ENCODE measurements at places on chromosomes 5 and 9. TPM values are rescaled to one million over a fixed set of nuclear protein-coding genes. Genes with fewer than 3 reads are reported as not detected.

- DNase-seq: no peak
Observed at GRCh38 chr5:141995656-141996055, 17.2 kb downstream of the GNPDA1 start.

DNA sequence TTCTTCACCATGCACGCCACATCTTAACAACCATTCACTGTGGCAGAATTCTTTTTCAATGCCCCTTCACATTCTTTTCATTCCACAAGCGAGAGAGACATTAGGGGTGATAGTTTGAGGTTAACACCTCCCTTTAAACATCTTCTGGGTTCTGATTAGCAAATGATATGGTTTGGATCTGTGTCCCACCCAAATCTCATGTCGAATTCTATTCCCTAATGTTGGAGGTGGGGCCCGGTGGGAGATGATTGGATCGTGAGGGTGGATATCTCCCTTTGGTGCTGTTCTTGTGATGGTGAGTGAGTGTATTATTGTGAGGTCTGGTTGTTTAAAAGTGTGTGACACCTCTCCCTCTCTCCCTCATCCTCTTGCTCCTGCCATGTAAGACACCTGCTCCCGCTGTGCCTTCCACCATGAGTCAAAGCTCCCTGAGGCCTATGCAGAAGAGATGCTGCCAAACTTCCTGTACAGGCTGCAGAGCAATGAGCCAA is 46.1 kb upstream of the RAI14 start:
- no peak for DNase-seq

DNA sequence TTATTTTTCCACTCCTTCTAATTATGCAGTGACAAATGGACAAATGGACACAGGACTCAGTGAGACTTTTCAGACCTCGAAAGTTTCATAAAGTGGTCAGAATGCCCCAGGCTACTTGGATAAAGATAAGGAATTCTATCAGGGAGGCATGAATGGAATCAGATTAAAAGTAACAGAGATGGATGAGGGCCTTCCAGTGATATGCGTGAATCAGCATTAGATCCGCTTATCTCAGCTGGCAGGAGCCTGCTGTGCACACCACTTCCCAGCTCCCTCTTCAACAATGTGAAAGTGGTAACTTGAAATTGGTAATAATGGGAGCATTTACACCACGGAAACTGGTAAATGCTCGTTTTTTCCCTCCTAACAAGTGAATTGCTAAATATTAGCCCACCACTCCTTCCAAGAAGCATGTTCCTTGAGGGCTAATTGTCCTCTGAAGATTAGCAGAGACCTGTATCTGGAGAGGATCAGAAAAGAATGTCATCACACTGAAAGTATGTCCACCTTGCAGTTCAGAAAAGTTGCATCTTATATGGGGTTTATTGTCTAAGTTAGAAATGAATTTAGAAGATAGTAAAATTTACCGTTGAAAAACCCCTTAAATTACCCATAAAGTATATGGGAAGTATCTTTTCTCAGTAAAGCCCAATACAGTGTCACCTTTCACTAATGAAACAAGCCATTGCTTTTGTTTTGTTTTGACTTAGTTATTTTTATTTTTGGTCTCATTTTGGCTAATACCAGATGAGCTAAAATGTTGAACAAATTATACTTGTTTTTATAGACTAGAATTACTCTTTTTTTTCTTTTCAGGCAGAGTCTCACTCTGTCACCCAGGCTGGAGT is 125.3 kb downstream of the DPYSL3 start:
- no peak for DNase-seq

GRCh38 chr5:91072881-91073280 is 310.2 kb downstream of the ARRDC3 start:
- DNase-seq: no peak

GRCh38 chr9:93431539-93432105 is 19.9 kb upstream of the FAM120A start:
- DNase-seq: no peak

GRCh38 chr5:5497152-5497788 is 74.8 kb downstream of the ICE1 start:
- DNase-seq: peak; percentile 65

GRCh38 chr5:151719228-151720000 is 32.7 kb upstream of the SPARC start:
- no peak for DNase-seq

DNA sequence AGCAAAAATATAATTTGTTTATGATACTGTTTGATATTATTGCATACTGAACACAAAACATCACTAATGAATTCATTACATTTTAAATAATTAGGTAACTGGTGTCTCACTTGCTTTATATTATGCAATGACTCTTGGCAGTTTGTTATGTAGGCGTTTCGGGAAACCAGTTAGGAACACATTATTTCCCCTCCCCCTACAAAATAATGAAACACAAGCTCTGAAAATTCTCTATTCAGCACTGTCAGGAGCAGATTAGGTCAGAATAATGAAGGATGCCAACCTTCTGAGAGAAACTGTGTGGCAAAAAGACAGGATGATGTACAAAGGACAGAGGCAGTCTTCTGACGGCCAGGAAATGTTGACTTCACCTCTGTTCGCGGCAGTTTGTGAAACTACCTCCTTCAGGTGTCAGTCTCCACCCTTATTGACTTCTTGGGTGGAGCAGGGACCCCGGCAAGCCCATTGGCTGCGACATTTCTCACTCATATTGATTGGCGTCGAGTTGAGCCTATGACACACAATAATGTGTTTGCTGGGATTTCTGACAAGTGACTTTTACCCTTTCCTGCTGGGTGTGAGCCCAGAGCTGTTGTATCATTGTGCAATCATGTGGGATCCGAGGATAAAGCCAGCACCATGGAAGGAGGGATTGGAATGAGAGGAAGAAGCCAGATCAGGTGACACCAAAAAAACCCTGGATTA is 33.9 kb downstream of the SH3PXD2B start:
- DNase-seq: peak; percentile 33

DNA sequence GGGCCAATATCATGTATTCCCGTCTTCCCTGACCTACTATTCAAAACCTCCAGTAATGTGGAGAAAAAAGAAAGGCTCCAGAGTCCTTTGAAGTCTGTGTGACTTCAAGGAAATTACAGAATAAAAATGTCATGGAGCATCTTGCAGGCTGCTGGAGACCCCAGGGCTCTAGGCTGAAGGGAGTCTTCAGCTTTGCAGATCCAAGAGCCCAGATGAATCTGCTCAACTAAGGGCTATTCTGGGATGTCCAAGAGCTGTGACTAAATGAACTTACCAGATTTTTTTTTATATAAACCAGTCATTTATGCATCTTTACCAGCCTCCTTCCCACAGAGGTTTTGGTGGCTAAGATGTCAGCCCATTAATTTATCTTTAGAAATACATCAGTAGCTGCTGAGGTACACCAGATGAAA is 167.3 kb downstream of the MUSK start:
- DNase-seq: no peak

- no peak for DNase-seq
Observed at GRCh38 chr5:131525805-131526204, 109.2 kb downstream of the RAPGEF6 start.

DNA sequence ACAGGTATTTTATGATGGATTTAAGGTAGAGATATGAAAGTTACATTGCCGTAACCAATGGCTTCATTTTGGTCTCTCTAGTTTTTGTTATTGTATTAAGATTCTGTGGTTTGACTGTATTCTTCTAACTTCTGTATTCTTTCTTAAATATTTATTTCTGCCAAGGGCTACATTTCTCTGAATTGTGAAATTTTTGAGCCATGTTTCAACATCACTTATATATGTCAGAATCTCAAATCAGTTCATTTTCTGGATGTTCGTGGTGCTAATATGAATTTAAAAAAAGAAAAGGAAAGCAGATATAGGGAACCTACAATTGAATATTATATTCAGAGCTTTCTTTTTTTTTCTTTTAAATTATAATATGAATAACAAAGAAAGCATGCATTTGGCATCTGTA is 142.7 kb downstream of the ANXA1 start:
- DNase-seq: no peak

- peak; percentile 51 for DNase-seq
Observed at GRCh38 chr9:93058355-93059010, at the start of gene SUSD3. TSS of gene SUSD3 (plus strand) at chr9:93058701. CDS start at chr9:93058743, 42 bp downstream.

DNA sequence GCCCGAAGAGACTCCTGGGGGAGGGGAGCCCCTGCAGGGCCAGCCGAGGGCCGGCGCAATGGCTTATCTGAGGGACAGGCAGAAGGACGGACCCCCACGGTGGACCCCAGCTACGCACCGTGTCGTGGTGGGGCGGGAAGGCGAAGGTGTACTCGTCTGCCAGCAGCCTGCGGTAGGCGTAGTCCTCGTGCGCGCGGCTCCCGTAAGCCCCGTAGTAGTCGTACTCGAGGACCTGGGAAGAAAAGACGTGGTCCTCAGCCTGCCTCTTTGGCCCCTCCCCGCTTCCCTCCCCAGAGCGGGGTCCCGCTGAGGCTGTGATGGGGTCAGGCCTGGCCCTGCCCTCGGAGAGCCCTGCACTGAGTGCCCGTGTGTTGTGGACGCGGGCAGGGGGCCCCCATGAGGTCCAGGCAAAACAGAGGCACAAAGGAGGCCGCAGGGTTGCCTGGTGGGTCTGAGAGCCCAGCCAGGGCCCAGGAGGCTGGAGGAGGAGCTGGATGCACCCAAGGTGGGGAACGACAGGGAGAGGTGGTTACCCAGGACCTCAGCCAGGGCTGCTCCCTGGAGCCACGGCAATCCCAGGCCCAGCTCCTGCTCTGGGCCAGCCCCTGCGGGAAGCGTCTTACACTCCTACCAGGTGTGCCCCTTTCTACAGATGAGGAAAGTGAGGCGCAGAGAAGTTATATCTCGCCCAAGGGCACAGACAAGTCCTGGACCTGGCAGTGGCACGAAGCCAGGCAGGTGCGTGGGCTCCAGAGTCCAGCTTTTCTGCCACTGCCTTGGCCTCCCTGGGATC is 35.2 kb downstream of the SARDH start:
- DNase-seq: no peak

- no peak for DNase-seq
Observed at GRCh38 chr9:73141282-73141681, 10.4 kb upstream of the ANXA1 start.

DNA sequence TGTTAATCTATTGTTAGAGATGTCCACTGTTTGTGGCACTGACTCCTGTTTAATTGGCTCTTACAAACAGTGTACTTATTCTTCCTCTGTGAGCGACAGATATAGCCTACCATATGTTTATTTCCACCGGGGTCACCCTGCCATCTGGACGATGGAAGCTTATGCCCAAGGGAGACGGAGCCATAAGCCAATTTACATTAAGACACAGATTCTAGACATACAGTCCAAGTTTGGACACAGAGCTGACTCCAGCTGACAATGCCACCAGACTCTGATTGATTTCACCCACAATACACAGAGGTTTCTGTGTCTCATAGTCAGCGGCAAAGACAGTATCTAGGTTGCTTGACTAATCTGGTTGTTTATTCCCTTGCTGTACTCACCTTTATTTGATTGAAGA is 198.9 kb downstream of the ENC1 start:
- DNase-seq: no peak

GRCh38 chr9:76725011-76725546 is 39.2 kb upstream of the PCA3 start:
- no peak for DNase-seq

DNA sequence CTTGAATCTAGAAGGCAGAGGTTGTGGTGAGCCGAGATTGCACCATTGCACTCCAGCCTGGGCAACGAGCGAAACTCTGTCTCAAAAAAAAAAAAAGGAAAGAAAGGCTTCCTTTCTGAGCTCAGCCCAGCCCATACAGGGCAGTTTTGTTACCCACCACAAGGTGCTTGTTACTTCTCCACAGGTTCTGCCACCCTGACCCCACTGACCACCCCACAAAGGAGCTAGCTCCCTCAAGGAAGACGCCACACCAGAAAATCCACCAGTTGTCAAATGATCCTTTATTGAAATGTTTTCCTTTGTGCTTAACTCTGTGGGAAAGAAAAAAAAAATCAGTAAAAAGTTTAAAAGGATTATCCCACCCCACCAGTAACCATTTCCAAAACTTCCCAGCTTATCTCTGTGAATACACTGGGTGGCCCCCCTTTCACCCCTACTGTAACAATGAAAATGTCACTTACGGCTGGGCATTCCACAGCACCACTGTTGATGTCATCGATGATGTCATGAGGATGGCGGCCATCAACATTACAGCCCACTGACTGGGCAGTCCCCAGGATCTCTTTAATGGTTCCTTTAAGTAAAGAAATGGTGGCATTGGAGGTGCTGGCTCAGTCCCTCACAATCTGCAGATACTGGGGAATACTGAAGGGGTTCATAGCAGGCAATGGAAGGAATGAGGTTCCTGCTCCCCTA is 3.6 kb downstream of the RPL12 start:
- DNase-seq: no peak

- DNase-seq: no peak
Observed at GRCh38 chr5:88734191-88734640, 148.8 kb downstream of the MEF2C start.

DNA sequence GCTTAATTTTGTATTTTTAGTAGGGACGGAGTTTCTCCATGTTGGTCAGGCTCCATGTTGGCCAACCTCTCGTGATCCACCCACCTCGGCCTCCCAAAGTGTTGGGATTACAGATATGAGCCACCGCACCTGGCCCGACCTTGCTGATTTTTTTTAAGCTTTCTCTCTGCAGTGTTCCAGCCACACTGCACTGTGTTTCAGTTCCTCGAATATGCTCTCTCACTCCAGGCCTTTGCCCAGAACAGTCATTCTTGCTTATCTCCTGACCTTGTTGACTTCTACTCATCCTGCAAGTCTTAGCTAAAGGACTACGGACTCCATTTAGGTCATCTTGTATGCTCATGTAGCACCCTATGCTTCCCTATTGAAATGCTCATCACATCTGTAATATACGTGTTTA is 3.3 kb downstream of the SNAPC3 start:
- no peak for DNase-seq

DNA sequence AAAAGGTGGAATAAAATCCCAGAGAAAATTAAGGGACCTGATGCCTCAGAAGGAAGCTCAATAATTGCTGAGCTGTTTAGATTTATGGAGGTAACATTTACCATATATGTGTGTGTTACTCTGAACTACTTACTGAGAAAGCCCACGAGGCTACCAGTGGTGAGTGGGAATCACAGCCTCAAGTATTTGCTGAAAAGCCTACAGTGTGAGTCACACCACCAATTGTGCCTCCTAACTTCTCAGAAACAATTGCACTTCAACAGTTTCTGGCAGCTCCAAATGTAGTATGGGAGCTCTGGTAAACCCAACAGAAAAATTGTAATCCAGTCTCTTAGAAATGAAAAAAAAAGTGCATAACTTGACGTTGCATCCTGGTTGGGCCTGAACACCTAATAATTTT is 551.6 kb downstream of the PRDM9 start:
- no peak for DNase-seq

GRCh38 chr5:108415726-108416125 is 33.8 kb upstream of the FBXL17 start:
- DNase-seq: no peak

- no peak for DNase-seq
Observed at GRCh38 chr5:96975656-96976055, 39.8 kb downstream of the LNPEP start.

GRCh38 chr9:116383936-116384335 is 230.3 kb downstream of the PAPPA start:
- no peak for DNase-seq

TYRP1 gene
- total RNA-seq: 2.4 TPM

CORO2A gene
- total RNA-seq: 4.5 TPM

KLF9 gene
- 9.8 TPM for total RNA-seq

ASS1 gene
- total RNA-seq: 16.7 TPM

NPDC1 gene
- total RNA-seq: 16.3 TPM

ABLIM3 gene
- 10.6 TPM for total RNA-seq

PCDHGB1 gene
- total RNA-seq: 6.1 TPM

SCGB3A2 gene
- total RNA-seq: not detected

NDST1 gene
- total RNA-seq: 16.3 TPM

IFNB1 gene
- not detected for total RNA-seq

TMEFF1 gene
- total RNA-seq: 53.0 TPM

IFNA2 gene
- not detected for total RNA-seq

RAB3C gene
- 46.5 TPM for total RNA-seq

NR3C1 gene
- 13.0 TPM for total RNA-seq

CD72 gene
- 0.41 TPM for total RNA-seq

PCAT7 gene
- total RNA-seq: not detected

Measured in frontal cortex (tissue), 4 donors.